Caki2 (cell line): ENCODE measurements at places on chromosomes 2 and 18. TPM values are rescaled to one million over a fixed set of nuclear protein-coding genes. Genes with fewer than 3 reads are reported as not detected.
A peak's percentile ranks its signal among the peaks of the same experiment; 100 is the strongest.

WNT6 gene
- 1.3 and 4.4 TPM in 2 replicates for total RNA-seq

DNA sequence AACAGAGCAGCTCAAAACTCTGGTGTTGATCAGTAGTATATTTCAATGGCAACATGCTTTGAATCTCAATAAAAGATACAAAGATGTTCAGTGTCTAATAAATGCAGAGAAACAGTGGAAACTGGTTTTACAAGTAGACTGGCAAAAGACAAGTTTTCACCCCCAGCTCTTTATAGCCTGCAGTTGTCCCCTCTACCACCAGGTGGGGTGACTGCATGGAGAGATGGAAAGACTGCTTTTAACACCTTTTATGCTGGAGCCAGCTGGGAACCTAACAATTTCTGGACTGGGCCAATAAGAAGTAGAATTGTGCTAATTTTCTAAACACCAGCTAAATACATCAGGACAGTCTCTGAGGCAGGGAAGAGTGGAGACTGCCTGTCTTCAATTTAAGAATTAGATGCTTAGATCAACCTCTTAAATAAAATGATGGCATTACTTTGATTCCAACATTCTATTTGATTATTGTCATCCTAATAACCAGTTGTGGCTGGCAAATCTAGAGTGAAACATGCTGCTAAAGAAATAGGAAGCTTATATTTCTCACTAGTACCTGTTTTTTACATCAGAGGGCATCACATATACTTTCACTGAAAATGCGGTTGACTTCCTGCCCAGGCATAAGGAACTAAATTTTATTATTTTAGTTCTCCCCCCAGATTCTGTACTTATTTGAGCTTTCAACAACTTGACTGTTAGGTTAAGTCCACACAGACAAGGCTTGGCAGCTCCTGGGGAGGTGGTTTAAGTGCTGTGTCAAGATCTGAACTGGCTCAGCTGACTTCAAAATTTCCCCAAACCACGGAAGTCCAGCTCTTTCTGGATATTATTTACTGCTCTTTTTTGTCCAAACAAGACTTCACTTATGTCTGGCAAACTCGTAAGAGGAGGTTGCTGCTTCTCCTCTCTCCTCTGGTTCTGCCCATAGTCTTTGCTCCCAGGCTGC is 140.5 kb downstream of the TPGS2 start:
- peak; percentile 42 for DNase-seq

- no peak for DNase-seq
Measured at GRCh38 chr18:29259838-29260237, 1082.9 kb upstream of the CDH2 start.

GRCh38 chr2:103594823-103595222 is 833.0 kb downstream of the TMEM182 start:
- DNase-seq = no peak

GRCh38 chr2:166090346-166090745 is 37.5 kb downstream of the SCN1A start:
- no peak for DNase-seq

DNA sequence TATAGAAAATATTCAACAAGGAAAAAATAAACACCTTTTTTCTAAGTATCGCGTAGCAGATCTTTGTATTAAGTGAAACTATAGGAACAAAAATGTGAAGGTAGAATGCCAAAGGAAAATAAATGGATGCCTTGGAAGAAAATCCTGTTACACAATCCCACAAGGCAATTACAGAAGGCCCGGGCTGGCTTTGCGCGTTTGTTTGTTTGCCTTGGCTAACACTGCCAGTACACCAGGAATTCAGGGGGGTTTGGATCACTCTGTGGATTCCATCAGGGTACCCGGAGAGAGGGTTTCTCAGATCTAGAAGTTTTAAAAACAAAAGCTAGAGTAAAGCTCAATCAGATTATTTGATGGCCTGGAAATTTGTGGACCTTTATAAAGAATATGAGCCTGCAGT is 478.3 kb downstream of the FBXO15 start:
- DNase-seq = no peak
